ENCODE measurements at places on chromosomes 11 and 22.

GRCh38 chr11:8930456-8931175, 2.1 kb downstream of the C11orf16 start:
- no peak for DNase-seq

DNA sequence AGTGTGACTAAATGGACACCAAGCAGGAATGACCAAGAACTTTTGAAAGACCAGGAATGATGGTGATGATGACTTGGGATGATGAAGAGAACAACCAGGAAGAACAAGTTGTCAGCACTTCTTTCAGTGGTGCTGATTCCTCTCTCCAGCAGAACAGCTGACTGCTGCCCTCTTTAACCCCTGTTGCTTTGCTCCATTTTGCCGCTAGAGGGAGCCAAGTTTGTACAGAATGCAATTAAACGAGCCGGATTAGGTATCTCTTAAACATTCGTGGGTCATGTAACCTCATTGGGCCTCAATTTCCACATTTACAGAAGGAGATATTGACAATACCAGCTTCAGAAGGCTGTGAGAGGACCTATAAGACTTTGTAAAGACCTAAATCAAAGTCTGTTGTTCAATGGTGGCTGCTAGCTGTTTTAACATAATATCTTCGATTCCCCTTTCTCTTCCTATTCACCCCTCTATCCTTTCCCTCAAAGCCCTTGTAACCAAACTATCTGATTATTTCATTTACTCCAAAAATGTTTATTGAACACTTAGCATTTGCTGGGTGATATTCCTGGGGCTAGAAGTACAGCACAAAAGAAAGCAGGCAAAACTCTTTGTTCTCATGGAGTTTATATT, 1.9 kb downstream of the OR4S1 start:
- DNase-seq: peak; percentile 1

GRCh38 chr11:115300660-115301428, 203.4 kb downstream of the CADM1 start:
- DNase-seq: no peak

DNA sequence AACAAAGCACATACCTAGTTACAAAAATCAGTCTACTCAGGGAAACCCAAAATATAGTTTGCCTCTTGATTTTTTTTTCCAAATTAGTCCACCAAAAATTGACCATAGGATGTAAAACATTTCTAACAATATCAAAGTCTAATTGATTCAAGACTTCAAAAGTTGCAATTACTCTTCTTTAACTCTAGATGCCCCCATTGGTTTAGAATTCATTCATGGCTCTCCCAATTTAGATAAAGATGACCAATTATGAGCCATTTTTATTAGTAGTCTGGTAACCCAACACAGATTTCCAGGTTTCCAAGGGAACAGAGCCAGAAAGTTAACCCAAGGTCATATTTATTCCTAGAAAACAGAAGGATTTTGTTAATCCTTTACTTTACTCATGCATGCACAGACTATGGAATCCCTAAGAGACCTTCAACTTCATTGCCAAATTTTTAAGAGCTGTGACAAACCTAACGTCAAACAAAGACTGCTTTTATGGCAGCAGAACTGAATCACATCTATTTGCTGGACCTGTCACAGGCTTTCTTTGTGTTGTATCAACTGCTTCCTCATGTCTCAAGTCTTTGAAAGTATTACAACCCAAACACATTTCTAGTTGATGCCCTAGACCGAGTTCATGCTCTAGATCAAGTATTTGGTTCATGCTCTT, 55.3 kb downstream of the C22orf42 start:
- peak; percentile 6 for DNase-seq

DNA sequence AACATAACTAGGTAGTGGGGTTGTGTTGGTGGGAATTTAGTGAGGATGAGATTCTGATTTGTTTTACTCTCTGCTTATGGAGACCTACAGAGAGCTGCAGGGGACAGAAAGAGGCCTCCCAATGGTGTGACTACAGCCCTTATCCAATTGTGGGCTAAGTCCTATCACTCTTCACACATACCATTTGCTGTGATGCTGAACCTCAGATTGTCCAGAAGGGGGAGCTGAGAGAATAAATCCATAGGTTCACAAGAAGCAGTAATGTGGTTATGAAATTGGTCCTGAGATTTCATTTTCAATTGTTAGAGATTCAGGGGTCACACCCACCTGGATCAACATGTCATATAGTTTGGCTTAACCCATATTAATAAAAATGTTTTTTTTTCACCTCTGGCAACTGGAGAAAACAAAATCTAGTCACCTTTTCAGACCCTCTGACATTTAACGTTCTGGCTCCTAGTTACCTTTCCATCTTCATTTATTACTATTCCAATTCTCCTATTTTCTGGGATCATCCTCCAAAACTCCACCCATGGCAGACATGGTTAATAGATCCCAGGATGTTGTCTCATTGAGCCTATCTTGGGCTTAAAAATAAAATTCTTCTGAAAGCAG, 53.3 kb upstream of the PTPN5 start:
- no peak for DNase-seq

GRCh38 chr22:38416621-38417251, 38.3 kb downstream of the KCNJ4 start:
- no peak for DNase-seq

GRCh38 chr11:9601876-9602199, 28.4 kb downstream of the WEE1 start:
- DNase-seq: no peak

GRCh38 chr11:116397602-116398084, 375.1 kb downstream of the BUD13 start:
- no peak for DNase-seq

Measured in NCI-H524 treated with DMSO at 0.1 percent for 48 hours (cell line).